Stimulated activated CD4-positive, alpha-beta T cell treated with anti-CD3 and anti-CD28 coated beads, Interleukin-1b, Interleukin-23, amount 100 ng/mL, for 1 hour (primary cell): ENCODE measurements at places on chromosomes 7 and 10.

DNA sequence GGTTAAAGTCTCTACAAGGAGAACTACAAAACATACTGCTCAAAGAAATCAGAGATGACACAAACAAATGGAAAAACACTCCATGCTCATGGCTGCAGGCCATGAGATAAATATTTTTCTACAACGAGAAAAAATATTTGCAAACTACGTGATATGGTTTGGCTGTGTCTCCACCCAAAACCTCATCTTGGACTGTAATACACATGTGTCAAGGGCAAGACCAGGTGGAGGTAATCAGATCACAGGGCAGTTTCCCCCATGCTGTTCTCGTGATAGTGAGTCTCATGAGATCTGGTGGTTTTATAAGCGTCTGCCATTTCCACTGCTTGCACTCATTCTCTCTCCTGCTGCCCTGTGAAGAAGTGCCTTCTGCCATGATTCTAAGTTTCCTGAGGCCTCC is 57.8 kb downstream of the COA1 start:
- DNase-seq, result no peak

DNA sequence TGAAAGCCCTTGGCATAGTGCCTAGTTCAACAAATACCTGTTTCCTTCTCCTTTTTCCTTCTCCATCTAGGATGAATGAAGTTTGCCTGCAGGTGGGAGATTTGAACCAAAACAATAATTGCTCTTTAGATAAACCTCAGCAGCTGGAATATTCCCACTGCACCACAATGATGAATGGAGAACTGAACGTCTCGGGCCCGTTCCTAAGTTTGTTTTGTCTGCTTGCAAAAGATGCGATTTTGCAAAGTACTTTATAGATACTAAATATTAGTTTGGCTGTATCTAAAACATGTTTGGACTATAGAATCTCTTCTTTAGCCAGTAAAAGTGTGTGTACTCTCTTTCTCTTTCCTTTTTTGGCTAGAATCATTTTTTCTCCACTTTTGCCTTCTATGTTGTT is 75.8 kb upstream of the BMPER start:
- no peak for DNase-seq

DNA sequence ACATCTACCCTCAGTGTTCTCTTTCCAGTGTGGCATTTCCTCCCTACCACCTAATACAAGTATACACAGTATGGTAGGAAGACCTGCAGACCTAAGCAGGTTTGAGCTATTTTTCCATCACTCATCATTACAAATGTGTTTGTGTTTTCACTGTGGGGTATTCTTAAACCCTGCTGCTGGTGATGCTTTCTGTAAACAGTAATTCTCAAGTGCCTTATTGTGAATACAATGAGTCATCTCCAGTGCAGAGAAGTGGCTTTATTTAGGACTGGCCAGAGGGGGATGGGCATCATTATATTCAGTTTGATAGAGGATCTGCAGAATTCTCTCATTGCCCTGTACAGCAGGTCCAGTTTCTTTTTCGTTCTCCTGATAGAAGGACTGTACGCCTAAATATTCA is 63.7 kb downstream of the GRM8 start:
- DNase-seq, result no peak

GRCh38 chr7:1059200-1060091 is 15.1 kb downstream of the GPR146 start:
- no peak for DNase-seq

GRCh38 chr7:24703296-24703695 is 54.0 kb downstream of the GSDME start:
- no peak for DNase-seq

GRCh38 chr7:44987457-44987856 is 8.6 kb upstream of the MYO1G start:
- no peak for DNase-seq

DNA sequence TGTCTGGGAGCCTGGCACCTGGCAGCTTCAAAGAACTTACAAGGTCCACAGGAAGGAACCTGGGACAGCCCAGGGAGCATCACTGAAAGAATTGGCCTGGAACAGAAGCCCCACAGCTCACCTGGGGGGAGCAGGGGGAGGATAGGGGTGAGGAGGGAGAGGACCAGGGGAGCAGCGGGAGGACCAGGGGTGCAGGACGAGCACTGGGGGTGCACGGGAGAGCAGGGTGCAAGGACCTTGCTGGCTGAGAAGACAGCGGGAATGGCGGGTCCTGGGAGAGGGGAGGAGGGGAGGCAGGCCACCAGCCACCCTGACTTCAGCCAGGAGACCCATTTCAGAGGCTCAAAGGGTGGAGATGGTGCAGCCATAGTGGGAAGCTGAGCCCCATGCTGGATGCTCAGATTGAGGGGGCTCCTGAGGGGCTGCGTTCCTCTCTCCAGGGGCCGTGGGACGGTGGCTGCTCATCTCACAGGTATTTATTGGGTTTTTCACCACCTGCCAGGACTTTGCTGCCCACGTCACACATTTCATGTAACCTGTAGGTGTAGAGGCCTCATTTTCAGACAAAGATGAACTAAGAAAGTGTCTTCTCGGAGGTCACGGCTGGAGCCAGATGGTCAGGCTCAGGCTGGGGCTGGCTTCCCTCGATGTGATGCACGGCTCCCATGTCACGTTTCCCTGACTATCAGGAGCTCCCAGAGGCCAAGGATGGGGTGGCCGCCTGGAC is 110.1 kb downstream of the WDR37 start:
- no peak for DNase-seq

GRCh38 chr10:34168439-34168838 is 646.7 kb downstream of the PARD3 start:
- DNase-seq, result no peak
